ENCODE measurements at places on chromosomes 1 and 21. TPM values are rescaled to one million over a fixed set of nuclear protein-coding genes. Genes with fewer than 3 reads are reported as not detected.

Gene LRRC53
- 0.04 TPM for polyA plus RNA-seq

Gene PTPRF
- polyA plus RNA-seq: 244 TPM

Gene TFF3
- 6.7 TPM for polyA plus RNA-seq

Gene FNDC5
- polyA plus RNA-seq: 44.2 TPM

- DNase-seq: no peak
These were observed 103.1 kb downstream of the ATP6V1G3 start for GRCh38 chr1:198437332-198437731.

Gene ADGRL2
- 135 TPM for polyA plus RNA-seq
